Activated CD8-positive, alpha-beta memory T cell treated with anti-CD3 and anti-CD28 coated beads, Interleukin-2, amount 10 ng/mL, durations not matched to agents 7 days and 5 days (primary cell): ENCODE measurements at places on chromosomes 7 and 10.

- DNase-seq: no peak
Observed at GRCh38 chr7:26006426-26006825, 145.6 kb upstream of the NFE2L3 start.

GRCh38 chr7:134535272-134535918 lies 8.0 kb downstream of the AKR1B10 start:
- DNase-seq: no peak

DNA sequence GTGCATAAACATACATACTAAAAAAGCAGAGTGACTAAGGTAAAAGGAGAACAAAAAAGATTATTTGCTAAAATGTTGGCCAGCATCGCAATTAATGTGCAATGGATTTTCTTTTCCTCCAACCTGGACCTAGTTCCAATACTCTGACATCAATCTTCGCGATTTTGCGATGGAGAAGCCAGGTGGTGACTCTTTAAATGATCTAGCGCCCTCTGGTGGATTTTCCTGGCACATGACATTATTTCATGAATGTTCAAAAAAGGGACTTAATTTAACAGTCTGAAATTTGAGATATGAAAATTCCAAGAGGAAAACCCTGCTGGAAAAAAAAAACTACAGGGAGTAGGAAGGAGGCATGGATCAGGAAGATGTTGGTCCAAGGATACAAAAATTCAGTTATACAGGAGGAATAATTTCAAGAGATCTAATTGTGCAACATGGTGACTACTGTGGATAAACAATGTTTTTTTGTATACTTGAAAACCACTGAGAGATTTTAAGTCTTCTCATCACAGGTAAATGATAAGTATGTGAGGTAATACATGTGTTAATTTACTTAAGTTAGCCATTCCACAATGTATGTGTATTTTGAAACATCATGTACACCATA lies 4.3 kb upstream of the KCNMA1 start:
- DNase-seq: peak; percentile 59

- no peak for DNase-seq
Observed at GRCh38 chr7:20313626-20314025, 17.1 kb upstream of the ITGB8 start.

DNA sequence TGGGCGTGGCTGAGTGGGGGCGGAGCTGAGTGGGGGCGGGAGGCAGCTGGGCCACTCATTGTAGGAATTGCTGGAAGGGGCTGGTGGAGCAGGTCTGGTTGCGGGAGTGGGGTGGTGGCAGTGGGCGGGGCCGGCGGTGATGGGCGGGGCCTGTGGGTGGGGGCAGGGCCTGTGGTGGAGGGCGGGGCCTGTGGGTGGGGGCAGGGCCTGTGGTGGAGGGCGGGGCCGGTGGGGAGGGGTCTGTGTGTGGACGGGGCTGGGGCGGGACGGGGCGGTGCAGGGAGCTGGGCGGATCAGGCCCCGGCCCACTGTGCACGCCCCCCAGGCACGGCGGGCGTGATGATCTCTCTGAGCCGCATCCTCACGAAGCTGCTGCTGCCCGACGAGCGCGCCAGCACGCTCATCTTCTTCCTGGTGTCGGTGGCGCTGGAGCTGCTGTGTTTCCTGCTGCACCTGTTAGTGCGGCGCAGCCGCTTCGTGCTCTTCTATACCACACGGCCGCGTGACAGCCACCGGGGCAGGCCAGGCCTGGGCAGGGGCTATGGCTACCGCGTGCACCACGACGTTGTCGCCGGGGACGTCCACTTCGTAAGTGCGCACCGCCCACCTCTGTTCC lies 14.0 kb downstream of the SLC29A4 start:
- peak; percentile 81 for DNase-seq

DNA sequence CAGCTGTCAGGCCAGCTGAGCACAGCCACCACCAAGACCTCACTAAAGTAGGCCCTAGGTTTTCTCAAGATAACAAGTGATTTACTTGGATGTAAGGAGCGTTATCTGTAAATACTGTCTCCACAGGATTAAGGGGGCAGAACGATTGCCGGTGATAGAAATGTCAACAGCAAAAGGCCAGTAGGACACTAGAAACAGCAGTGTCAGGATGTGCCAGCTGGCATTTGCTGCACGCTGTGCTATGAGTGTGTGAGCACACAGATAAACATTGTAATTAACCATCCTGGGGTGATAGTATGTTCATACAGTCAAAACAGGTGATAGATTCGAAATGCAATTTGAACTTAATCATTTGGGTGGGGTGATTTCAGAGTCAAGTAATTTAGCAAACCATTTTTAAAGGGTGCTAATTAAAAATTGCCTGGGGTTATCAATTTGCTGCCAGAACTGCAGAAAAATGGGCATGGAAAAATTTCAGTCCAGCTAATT lies 36.3 kb upstream of the NOBOX start:
- DNase-seq: no peak

DNA sequence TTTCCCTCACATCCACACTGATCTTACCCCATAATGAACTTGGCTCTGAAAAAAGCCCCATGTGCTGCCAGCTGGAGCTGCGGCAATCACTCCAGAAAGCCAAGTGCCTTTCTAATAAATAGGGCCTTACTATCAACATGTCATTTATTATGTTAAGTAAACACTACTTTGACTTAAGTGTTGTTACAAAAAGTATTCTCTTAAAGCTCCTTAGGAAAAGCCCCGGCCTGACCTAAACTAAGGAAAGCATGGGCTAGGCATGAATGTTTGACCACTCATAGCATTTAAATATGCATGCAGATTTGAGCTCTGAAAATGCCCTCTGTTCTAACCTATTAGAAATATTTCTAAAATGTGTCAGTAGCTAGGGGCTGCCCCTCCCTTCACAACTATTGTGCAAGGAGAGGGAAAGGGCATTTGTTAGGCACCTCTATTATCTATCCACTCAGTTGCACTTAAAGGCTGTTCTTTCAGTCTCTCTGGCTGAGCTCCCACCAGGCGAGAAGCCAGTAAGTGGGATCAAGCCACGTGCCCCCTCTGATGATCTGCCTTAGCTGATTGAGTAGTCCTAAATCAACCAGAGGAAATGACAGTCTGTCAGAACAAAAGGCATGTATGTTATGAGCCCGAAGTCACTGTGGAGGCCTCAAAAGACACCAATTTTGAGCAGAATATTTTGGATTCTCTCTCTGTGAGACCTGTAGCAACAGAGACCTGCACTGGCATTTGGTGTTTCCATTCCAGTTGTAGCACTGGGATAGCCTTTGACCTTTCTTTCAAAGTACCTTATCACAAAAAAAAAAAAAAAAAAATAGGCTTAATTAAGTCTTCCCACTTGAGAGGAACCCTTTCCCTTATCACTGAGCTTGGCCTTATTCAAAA lies 77.1 kb downstream of the ITGB8 start:
- DNase-seq: no peak

GRCh38 chr7:64656489-64656888 lies 9.4 kb upstream of the ZNF107 start:
- DNase-seq: no peak

DNA sequence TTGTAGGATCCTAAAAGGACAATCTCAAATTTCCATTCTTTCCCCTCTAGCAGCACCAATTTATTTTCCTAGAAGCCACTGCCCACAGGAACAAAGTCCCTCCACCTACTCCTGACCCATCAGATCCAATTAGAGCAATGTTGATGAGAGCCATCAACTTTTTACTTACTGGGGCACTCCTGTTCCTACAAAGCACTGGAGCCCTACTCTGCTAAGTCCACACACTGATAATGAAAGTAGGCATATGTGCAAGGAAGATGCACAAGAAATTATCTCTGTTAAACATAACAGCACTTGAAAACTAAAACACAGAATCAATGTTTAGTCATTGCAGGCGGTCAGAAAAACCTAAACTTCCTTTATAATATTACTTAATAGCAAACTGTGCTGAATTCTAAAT lies 3.6 kb downstream of the HERPUD2 start:
- no peak for DNase-seq

DNA sequence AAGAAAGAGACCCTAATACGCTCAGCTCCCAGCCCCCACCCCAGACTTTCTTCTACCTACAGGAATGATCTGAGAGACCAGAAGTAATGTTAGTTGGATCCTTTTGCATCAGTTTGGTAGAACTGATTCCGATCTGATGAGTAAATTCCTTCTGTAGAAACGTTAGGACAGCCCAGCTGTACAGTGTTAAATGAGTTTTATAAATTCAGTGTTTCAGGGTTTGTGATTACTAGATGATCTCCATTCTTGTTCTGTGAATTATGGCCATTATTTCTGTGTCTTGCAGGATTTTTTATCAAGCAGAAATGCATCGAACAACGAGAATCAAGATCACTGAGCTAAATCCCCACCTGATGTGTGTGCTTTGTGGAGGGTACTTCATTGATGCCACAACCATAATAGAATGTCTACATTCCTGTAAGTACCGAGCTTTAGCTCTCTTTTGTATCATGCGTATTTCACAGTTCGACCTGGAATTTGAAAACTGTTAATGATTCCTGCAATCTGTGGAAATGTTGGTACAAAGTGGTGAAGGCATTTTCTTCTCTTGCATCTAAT lies 5.3 kb downstream of the BMI1 start:
- DNase-seq: no peak

DNA sequence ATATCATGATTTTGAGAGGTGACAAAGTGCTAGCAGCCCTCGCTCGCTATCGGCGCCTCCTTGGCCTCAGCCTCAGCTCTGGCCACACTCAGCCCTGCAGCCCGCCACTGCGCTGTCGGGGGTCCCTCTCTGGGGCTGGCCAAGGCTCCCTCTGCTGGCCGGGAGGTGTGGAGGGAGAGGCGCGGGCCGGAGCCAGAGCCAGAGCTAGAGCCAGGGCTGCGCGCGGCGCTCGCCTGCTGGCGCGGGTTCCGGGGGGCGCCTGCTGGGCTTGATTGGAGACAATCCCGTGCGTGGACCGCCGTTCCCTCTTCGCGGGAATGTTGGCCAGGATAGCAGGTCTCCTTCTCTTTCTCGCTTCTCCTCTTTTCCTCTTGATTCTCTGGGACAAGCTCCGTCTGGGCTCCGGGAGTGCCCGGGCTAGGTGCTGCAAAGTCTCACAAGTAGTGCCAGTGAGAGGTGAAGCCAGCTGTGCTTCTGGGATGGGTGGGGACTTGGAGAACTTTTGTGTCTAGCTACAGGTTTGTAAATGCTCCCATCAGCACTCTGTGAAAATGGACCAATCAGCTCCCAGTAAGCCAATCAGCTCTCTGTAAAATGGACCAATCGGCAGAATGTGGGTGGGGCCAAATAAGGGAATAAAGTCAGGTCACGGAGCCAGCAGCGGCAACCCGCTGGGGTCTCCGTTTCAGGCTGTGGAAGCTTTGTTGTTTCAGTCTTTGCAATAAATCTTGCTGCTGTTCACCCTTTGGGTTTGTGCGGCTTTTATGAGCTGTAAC lies 43.4 kb upstream of the ELMO1 start:
- no peak for DNase-seq

DNA sequence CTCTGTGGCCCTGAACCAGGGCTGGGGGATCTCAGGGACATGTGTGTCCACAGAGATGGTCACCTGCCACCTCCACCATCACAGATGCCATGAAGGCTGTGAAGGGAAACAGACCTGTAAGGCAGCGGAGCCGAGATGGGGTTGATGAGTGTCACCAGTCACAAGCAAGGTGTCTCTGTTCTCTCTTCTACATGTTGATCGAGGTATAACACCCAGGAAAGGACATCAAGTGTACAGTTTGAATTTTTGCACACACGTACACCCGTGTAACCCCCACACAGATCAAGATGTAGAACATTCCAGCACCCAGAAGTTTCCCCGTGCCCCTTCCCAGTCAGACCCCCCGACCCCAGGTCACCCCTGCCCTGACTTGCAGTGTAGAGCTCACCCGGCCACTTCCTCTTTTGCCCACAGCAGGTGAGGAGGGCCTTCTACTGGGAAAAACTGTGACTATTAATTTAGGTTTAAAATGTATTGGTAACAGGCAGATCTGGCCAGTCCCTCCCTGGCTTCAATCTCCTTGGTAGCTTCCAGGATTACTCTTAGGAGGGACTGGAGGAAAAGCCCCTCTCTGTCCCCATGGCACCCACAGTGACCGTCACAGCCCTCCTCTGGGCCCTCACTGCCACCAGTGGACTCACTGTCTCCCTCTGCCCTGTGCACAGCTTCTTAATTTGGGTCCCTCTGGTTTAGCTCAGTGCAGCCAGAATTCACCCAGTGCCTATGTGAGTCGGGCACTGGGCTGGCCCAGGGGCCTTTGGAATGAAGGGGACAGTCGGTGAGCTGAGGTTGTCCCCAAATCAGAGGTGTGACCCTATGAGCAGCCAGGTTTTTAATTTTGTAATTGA lies 108.2 kb downstream of the LHPP start:
- DNase-seq: no peak

- no peak for DNase-seq
Observed at GRCh38 chr10:80670774-80671173, 133.1 kb downstream of the SH2D4B start.

DNA sequence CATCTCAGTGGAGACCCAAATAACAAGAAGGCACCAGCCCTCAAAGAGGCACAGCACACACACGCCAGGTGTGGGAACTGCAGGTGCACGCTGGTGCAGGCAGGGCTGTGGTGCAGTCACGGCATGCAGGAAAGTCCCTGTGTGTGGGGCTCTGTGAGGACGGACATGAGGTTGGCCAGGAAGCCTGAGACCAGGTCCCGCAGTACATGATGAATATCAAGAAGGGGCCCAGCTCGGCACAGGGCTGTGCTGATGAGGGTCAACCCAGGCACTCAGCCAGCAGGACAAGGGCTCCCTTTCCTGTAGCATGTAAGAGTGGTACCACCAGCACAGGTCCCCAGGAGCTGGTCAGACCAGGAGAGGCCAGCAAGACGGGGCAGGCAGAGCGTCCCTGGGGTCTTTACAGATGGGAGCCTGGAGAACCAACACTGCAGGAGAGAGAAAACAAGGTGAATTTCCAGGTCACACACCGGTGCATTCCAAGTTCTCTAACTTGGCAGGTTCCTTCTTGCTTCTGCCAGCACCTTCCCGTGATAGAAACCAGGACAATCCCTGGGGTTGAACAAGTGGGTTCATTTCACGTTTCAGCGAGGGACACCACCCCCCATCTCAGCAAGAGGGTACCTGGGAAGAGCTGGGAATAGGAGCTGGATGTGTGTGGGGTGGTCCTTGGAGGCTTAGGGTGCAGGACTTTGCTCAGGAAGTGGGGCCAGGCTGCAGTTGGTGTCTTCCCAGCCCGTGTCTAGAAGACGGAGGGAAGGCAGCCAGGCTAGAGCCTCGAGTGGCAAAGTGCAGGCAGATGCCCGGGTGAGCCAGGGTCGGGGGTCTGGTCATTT lies 244.8 kb upstream of the TCERG1L start:
- peak; percentile 35 for DNase-seq

DNA sequence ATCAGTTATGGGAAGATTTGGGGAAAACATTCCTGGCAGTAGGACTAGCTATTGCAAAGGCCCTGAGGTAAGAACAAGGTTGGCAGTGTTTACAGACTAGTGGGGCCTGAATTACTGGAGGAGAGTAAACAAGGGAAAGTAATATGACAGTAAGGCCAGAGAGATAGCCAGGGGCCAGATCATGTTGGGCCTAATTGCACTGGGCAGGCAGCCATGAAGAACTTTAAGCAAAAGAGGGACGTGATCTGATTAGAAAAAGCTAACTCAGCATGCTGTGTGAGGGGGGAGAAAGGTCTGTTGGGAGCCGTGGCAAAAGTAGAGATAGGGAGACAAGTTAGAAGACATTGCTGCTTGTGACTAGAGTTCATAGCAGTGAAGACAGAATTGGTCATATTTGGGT lies 9.2 kb downstream of the NUP42 start:
- DNase-seq: no peak
